Activated T-helper 2 cell treated with anti-CD3 and anti-CD28 coated beads, Interferon-gamma antibody, Interleukin-2, Interleukin-4, amounts not matched to agents 10 μg/mL and 5 μg/mL and 100 μg/mL, durations not matched to agents 14 hours and 24 hours and 36 hours (primary cell): ENCODE measurements at places on chromosomes 5 and 9. TPM values are rescaled to one million over a fixed set of nuclear protein-coding genes. Genes with fewer than 3 reads are reported as not detected.
A peak's percentile ranks its signal among the peaks of the same experiment; 100 is the strongest.

The C8G gene
- total RNA-seq = 0.76 and 0.89 TPM in 2 replicates

The SEMA5A gene
- 0.27 and 0.62 TPM in 2 replicates for total RNA-seq

The TRMO gene
- total RNA-seq = 13.4 and 15.3 TPM in 2 replicates

DNA sequence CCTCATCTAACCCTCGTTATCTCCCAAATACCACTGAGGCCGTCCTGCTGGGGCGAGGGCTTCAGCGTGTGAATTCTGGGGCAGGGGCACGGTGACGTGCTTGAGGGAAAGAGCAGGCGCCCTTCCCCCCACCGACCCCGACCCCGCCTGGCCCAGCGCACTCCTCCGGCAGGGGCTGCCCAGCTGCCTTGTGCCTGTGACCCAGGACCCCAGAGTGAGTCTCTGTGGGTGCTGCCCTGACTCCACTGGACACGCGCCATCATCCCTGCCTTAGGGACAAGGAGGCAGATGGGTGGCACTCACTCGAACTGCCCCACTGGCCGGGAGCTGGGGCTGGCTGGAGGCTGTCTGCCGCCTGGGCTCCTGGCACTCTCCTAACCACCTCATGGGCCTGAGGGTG is 136.2 kb upstream of the LPCAT1 start:
- H3K4me3 ChIP-seq = no peak overlapping the region
- H3K27me3 ChIP-seq = peaks cover 7% of the 10 kb centered on the region
- DNase-seq = no peak
- H3K27ac ChIP-seq = no peak overlapping the region
- no peaks in the 10 kb centered on the region for H3K4me1 ChIP-seq

DNA sequence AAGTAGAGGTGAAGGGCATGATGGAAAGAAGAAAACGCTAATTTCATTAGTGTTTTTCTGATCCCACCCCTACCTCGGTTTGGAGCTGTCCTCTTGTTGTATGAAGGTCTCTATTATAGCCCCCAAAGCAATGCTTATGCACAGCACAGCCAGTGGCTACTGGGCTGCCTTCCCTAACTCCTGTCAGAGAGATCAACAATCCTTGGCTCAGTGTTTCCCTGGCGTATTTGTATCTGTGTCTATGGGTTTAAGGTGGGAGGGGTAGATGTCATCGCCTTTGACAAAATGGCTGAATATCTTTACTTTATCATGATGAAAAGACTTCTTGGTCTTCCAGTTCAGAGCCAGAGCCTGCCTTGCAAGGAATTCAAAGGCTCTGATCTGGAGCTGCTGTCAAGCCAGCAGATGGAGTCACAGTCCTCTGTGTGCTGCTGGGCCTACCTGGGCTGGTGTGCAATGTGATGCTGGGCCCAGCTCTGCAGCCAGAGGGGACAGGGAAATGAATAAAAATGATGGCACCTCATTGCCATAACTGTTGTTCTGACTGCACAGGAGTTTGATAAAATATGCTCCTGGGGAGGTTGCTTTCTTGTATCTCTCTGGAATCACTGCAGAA is 20.1 kb upstream of the HSPA9 start:
- H3K4me3 ChIP-seq = no peak overlapping the region
- peaks cover 39% of the 10 kb centered on the region for H3K27me3 ChIP-seq
- H3K36me3 ChIP-seq = no peaks in the 10 kb centered on the region
- H3K27ac ChIP-seq = no peak overlapping the region

DNA sequence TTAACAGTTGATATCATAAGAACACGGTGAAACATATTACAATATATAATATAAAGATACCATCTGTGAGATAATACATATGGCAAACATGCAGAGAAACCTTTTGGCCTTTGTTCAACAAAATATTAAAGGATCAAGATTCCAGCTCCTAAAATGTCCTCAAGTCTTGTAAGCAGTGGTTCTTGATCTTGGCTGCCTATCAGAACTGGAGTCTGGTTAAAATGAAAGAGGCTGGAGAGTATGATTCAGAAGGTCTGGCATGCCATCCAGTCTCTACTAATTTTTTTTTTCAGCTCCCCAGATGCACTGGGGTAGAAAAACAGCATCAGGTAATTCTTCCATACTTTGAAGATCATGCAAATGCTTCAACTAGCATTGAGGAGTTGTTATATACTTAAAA is 83.2 kb downstream of the TNC start:
- no peak for DNase-seq
- H3K27me3 ChIP-seq = peaks cover 8% of the 10 kb centered on the region
- H3K27ac ChIP-seq = peak overlapping the region; percentile 56
- no peak overlapping the region for H3K4me3 ChIP-seq
- peaks cover 3% of the 10 kb centered on the region for H3K36me3 ChIP-seq
- peaks cover 40% of the 10 kb centered on the region for H3K4me1 ChIP-seq

DNA sequence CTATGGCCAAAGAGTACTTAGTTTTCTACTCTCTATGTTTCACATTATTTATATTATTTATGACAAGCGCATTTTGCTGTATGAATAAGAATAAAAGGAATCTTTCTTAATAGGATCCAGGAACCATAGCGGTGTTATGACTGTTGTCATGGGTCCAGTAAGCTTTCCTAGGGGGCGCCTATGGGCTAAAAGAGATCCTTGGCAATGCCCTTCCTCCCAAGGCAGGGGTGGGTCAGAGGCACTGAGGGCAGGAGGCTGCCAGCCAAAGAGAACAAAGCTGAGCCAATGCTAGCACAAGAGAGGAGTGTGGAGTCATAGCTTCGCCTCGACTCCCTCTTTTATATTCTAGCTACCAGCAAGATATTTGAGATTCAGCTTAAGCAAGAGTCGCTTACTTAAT is 98.4 kb upstream of the GNAQ start:
- H3K27me3 ChIP-seq = peaks cover 17% of the 10 kb centered on the region
- no peak overlapping the region for H3K27ac ChIP-seq
- H3K4me3 ChIP-seq = no peak overlapping the region
- no peak for DNase-seq

DNA sequence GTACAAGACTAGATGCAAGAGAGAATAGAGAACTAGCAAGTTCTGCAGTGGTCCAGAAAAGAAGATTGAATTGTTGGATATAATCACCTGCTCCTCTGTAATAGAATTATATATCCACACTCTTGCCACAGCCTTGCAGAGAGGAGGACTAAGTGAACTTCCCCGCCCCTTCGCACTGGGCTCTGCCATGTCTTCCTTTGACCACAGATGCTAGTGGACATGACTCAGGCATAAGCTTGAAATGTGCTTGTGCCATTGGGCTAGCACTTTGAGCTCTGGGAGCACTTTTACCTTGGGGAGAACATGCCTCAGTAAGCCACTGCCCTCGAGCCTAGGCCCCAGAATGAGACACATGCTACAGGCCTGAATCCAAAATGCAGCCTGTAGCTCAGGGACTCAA is 113.5 kb upstream of the RASA1 start:
- H3K4me3 ChIP-seq = no peak overlapping the region
- no peaks in the 10 kb centered on the region for H3K27me3 ChIP-seq
- no peak for DNase-seq
- H3K27ac ChIP-seq = no peak overlapping the region
- peaks cover 8% of the 10 kb centered on the region for H3K4me1 ChIP-seq

DNA sequence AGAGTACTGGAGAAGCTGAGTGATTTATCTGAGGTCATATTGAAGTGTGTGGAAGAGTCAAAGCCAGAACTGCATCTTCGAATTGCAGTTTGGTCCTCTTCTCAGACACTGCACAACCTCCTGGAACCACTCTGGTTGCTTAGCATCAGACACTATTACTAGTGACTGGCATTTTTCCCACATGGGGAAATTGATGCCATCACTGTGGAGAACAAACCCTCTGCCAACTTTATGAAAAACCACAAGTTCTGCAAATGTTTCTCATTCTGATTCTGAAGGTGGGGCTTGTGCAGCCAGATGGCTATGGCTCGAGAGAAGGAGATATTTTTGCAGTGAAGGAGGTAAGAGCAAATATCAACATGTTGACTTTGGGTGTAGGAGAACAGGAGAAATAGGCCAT is 67.2 kb downstream of the KCTD16 start:
- H3K36me3 ChIP-seq = no peaks in the 10 kb centered on the region
- H3K4me1 ChIP-seq = no peaks in the 10 kb centered on the region
- DNase-seq = no peak
- no peak overlapping the region for H3K4me3 ChIP-seq

DNA sequence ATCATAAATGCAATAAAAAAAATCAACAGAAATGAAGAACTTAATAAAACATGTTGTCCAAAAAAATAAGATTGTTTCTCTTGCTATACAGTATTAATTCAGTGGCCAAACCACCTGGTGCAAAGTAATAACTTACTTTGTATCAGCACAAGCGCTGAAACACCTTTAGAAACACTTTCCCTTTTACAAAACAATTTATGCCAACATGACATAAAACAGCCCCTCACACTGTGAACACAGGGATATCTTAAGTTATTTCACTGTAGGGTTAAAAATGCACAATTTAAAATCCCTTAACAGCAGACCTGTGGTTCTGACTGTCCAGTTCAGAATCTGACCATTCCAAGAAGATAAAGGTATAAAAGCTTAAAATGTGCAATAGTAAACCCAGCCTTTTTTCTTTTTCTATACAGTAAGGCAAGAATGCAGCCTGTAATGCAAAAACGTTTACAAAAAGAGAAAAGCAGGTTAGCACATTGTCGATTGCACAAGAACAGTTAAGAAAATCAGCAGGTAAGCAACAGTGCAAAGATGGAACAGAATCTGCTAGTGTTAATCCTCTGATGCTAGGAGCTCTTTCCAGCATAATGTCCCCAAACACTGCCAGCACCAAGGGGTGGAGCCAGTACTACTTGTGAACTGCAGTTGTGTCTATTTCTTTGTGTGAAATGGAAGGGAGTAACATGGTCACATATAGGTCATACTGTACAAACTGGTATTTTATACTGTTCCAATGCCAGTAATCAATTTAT is 21.6 kb downstream of the RAB14 start:
- no peak overlapping the region for H3K27ac ChIP-seq
- H3K36me3 ChIP-seq = peaks cover 84% of the 10 kb centered on the region

DNA sequence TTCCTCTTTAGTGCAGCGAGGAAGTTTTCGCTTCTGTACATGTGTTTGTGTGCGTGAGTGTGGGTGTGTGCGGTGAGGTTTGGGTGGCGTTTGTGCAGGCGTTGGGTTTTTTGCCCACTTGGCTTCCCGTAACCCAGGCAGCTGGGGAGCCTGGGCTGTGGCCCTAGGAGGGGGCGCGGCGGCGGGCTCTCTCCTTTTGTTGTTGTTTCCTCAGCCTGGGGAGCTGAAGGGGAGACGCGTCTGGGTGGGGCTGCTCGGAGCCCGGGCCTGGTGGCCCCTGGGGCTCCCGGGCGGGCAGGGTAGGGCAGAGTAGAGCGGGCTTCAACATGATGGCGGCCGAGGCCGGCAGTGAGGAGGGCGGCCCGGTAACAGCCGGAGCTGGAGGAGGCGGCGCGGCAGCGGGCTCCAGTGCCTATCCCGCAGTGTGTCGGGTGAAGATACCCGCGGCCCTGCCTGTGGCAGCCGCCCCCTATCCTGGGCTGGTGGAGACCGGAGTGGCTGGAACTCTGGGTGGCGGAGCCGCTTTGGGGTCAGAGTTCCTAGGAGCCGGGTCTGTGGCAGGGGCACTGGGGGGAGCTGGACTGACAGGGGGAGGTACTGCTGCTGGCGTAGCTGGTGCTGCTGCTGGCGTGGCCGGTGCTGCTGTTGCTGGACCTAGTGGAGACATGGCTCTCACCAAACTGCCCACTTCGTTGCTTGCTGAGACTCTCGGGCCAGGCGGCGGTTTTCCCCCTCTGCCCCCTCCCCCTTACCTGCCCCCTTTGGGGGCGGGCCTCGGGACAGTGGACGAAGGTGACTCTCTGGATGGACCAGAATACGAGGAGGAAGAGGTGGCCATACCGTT is 665 bp downstream of the RASA1 start:
- peak; percentile 70 for DNase-seq
- H3K4me1 ChIP-seq = peaks cover 24% of the 10 kb centered on the region
- peak overlapping the region; percentile 94 for H3K4me3 ChIP-seq
- peaks cover 1% of the 10 kb centered on the region for H3K27me3 ChIP-seq

- H3K27ac ChIP-seq = no peak overlapping the region
- peaks cover 16% of the 10 kb centered on the region for H3K4me1 ChIP-seq
- H3K36me3 ChIP-seq = no peaks in the 10 kb centered on the region
- peaks cover 5% of the 10 kb centered on the region for H3K27me3 ChIP-seq
Measured at GRCh38 chr5:79850316-79850822, 140.7 kb downstream of the MTX3 start.

- H3K36me3 ChIP-seq = peaks cover 39% of the 10 kb centered on the region
- no peak overlapping the region for H3K4me3 ChIP-seq
- DNase-seq = no peak
- H3K27ac ChIP-seq = no peak overlapping the region
- H3K27me3 ChIP-seq = no peaks in the 10 kb centered on the region
- H3K4me1 ChIP-seq = peaks cover 4% of the 10 kb centered on the region
Measured at GRCh38 chr5:75412111-75412990, 75.3 kb downstream of the HMGCR start.
